ENCODE measurements at places on chromosomes 7 and 10.
A peak's percentile ranks its signal among the peaks of the same experiment; 100 is the strongest.

DNA sequence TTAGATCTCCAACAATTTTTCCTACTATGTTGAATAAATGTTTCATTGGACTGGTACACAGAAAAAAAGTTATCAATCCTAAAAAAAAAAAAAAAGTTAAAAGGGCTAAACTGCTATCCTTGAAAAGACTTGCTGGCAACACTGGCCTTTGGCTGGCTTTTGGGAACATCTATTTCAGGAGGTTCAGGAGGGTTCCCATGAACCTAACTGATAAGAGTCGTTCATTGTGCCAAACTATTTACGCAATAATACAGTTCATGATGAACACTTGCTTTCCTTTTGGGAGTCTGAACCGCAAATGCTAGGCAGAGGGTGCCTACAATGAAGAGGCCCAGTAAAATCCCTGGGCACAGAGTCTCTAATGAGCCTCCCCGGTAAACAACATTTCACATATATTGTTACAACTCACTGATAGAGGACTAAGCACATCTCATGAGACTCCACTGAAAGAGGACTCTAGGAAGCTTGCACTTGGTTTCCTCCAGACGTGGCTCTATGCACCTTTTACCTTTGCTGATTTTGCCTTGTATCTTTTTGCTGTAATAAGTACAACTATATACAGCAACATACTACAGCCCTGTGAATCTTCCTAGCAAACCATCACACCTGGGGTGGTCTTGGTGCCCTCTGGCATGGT, 45.0 kb downstream of the ZFAND4 start:
- DNase-seq = no peak

DNA sequence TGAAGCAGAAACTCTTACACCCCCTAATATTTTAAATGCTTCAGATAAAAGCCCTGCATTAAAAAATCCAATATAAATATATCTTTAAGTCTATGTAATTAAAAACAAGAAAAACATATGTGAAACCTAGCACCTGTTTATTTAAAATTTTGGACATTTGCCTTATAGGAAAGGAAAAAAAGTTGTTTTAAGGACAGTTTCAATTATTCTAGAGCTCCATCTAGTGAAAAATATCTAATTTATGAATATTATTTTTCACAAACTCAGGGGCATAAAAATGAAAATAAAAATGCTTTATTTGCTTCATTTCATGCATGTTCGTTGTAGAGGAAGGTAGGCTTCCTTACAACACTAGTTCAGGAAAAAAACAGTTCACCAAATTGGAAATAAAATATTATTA, 26.1 kb downstream of the ENKUR start:
- no peak for DNase-seq

DNA sequence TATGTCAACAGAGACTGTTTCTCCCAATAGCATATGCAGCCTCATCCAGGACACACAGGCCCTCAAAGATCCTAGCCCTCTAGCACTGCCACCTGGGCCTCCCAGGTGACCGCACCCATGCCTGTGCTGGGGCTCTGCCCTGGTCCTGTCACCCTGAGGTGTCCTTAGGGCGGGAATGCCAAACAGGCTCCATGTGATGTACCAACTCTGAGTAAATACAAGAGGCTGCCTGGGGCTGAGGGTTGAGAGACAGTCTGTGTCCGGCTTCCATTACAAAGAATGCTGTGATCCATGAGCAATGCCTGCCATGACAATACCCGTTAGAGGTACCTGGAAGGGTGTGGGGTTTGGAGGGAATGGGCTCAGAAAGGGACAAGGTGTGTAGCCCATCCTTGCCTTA, 83.0 kb upstream of the KAT6B start:
- DNase-seq = no peak

GRCh38 chr10:7872041-7872442, 53.7 kb downstream of the TAF3 start:
- DNase-seq = no peak

GRCh38 chr7:81887098-81888090, 117.5 kb upstream of the HGF start:
- peak; percentile 32 for DNase-seq

DNA sequence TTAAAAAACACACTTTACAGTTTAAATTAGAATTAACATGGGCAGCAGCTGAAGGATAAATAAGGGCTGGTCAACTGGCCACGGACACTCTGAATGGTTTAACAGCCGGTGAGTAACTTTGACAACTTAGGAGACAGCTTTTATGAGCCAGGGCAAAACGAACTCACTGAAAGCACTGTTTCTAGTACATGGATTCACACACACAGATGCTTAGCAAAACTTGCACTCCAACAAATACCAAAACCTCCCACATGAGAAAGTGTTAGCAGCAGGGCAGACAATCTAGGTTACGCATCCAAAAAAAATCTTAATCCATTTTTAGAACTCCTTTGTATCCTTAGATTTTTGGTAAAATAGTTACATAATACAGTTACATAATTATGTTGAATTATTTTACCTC, 486.4 kb downstream of the PHTF2 start:
- DNase-seq = no peak

GRCh38 chr10:17365402-17365801, 89.0 kb downstream of the ST8SIA6 start:
- DNase-seq = no peak

DNA sequence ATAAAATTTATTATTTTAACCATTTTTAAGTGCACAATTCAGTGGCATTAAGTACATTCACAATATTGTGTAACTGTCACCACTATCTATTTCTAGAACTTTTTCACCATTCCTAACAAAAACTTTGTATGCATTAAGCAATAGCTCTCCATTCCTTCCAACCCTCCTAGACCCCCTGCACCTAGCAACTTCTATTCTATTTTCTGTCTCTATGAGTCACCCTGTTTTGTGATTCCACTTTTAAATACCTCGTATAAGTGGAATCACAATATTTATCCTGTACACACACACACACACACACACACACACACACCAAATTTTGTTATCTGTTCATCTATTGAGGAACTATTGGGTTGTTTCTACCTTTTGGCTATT, 89.2 kb downstream of the ARID5B start:
- DNase-seq = no peak

GRCh38 chr7:3146571-3147226, 103.0 kb upstream of the CARD11 start:
- no peak for DNase-seq

DNA sequence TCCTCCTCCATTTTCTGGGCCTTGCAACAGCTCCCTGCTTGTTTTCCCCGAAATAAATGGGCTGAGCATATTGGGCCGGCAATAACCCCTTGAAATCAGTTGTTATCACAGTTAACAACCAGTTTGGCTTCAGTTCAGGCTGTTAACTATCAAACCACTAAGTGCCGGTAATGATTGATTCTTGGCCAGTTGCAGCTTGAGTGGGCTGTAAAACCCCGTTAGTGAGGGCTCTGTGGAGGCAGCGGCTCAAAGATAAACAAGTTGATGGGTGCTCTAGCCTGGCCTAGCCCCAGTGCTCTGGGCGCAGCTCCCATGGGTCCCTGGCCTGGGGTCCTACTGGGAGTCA, 8.3 kb downstream of the FGF8 start:
- DNase-seq = no peak

- DNase-seq = no peak
These were observed 630 bp upstream of the LIPA start for GRCh38 chr10:89252225-89252585.

DNA sequence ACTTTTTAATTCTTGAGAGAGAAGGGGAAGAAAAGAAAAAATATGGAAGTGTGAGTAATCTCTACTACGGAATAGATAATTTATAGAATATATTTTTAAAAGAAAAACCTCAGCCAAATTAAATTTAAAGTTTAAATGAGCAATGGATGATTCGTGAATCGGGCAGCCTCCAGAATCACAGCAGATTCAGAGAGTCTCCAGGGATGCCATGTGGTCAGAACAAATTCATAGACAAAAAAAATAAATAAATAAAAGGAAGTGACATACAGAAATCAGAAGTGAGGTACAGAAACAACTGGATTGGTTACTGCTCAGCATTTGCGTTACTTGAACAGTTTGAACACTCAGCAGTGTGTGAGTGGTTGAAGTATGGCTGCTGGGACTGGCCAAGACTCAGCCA, 53.0 kb downstream of the PHYHIPL start:
- DNase-seq = no peak

- DNase-seq = no peak
These were observed 15.1 kb downstream of the FZD8 start for GRCh38 chr10:35626971-35627507.

- DNase-seq = no peak
These were observed 31.0 kb downstream of the SHTN1 start for GRCh38 chr10:116973946-116974455.

DNA sequence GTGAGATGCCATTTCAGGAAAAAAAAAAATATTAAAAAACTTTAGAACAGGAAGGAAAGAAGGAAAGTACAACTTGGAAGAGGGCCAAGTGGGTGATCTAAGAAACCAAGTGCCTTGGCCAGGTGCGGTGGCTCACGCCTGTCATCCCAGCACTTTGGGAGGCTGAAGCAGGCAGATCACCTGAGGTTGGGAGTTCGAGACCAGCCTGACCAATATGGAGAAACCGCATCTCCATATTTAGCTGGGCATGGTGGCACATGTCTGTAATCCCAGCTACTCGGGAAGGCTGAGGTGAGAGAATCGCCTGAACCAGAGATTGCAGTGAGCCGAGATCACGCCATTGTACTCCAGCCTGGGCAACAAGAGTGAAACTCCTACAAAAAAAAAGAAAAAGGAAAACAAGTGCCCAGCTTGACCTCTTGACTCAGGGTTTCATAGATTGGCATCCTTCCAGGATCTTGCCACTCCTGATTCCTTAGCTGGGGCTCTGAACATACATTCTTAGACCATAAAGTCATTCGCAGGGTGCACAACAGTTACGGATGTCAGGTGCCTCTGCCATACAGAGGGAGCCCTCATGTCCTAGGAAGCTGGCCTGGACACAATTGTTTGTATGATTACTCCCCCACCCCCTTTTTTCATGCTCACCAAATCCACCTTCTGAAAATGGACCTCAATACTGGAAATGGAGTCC, 2.1 kb upstream of the GUSB start:
- no peak for DNase-seq

DNA sequence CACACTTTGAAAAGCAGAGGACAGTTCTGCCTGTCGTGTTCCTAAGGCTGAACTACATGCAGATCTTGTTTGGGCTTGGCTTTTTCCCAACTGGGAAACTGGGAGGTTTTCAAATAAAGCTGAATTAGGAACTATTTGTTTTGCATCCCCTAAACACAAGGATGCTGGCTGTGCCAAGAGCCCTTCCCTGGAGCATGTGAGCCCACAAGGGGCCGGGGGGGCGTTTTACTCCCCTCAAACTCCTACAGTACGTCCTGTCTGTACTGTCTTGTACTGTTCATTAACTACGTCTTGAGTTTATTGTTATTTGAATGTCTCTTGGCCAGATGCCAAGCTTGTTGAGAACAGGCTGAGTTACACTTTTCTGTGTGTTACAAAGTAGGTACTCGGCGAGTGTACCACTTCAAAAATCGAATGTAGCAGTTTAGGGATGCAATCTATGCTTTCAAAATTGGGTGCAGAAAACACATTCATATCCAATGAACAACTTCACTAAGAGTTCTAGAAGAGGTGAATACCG, 94.9 kb downstream of the GFRA1 start:
- no peak for DNase-seq

DNA sequence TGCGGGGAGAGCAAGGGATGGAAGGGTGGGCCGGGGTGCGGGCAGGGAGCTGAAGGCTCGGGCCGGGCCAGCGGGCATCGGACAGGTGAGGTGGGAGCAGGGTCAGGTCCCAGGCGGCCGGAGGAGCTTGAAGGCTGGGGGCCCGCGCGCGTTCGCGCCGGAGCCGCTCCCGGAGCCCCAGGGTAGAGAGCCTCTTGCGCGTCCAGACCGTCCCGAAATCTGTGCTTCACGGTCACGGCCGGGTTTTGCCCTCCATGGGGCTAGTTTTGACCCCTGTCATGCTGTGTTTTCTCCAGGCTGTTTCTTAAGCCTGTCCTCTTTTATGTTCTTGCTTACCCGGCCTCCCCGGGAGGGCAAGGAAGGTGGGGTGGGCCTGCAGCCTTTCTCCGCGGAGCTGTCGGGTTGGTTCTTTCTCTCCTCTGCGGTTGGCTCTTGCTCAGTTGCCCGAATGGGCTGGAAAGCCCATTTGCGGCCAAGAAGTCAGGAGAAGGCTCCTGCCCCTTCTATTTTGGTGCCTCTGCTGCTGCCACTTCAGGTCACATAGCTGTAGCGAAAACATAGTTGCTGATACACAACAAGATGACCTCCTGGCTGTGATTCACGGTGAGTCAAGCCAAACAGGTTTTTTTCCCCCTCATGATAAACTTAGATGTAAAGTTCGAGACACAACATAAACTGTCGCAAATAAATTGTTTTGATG, 650 bp downstream of the UBE2D1 start:
- no peak for DNase-seq

DNA sequence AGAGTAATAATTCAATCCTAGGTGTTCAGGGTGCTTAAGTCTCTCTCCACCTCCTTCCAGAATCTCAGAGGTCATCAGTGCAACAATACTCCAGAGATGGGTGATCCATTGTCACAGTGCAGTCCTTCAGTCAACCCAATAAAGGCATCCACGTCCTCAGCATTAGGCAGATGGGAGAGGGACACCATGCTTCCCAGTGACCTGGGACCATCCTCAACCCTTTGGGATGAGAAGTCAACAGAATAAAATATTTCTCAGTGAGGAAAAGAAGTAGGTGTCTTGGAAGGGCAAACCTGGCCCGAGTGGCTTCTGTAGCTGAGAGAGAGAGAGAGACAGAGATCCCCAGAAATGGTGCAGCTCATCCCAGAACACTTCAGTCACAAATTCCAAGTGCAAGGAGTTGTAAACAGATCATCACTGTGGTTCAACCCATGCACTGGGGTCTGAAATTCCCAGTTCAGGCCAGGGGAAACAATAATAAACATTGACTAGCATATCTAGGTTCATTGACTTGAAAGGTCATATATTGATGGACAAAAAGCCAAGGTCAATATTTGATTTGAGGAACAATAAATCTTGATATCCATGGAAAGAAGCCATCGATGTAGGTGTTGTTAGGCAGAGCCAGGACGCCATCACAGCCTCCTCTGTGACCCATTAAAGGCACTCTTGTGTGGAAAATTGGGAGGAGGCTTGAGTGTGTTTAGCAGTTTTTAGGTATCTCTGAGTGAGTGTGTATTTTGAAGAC, 256.0 kb upstream of the ZMIZ1 start:
- DNase-seq = no peak

DNA sequence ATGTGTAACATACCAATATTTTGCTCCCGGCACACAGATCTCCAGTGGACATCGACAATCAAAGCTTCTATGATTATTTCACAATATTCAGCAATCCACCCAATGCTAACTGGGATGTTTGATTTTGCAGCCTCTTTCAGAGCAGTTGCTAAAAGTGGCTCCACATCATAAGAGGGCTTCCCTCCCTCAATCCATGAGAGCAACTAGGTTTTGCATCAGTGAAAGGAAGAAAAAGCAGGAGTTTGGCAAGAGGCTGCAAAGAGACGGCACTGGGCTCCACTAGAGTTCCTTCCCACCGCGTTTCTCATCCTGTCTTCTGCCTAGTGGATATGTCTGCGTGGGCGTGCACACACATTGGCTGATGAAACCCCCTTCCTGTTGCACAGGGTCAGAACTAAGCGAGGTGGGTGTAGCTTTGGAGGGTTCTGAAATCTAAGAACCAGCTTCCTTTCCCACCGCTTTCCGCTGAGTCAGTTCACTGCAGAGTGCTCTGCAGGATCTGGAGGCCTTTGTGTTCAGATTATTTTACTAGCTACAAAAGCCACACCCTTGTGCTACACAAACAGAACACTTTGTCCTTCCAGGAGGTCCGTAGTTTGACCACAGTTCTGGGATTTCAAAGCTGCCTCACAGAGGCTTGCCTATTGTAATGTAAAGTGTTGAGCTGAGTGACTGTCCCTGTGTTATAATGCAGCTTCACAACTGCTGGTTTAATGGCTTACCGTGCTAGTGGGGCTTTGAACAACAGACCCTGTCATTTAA, 28.1 kb downstream of the ARL4A start:
- no peak for DNase-seq
